NCI-H524 treated with DMSO at 0.1 percent for 48 hours (cell line): ENCODE measurements at places on chromosomes 2 and 18.

DNA sequence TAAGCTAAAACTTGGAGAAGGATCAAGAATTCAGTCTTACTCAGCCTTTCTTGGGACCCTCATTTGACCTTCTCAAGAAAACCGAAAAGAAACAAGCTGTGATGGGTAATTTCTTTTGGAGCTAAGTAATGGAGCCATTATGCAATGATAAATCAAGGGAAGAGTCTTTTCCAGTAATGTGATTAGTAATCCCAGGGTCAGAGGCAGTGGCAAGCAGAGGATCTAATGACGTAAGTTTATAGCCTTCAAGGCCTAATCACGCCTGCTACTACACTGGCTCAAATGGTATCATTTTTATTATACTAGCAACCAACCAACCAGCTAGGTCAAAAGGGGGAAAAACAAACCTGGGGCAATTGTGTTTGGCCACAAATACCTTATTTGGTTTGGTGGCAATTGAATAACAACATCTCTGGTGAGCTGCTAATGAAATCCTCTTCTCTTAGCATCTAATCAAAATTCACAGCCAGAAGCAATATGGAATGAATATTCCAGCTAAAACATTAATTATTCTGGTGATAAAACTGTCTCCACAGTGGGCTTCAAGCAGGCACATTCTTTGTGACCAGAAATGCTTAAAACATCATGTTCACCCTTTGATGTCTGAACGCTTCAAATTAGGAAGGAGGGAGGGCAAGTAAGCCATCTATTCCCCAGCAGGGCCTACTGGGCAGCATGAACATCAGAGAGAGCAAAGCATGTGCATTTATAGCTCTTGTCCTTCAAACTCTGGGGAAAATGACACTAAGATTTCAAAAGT lies 114.9 kb upstream of the SULT1C3 start:
- no peak for DNase-seq

- DNase-seq: no peak
These were observed 36.0 kb downstream of the WDFY1 start for GRCh38 chr2:223909001-223909741.

DNA sequence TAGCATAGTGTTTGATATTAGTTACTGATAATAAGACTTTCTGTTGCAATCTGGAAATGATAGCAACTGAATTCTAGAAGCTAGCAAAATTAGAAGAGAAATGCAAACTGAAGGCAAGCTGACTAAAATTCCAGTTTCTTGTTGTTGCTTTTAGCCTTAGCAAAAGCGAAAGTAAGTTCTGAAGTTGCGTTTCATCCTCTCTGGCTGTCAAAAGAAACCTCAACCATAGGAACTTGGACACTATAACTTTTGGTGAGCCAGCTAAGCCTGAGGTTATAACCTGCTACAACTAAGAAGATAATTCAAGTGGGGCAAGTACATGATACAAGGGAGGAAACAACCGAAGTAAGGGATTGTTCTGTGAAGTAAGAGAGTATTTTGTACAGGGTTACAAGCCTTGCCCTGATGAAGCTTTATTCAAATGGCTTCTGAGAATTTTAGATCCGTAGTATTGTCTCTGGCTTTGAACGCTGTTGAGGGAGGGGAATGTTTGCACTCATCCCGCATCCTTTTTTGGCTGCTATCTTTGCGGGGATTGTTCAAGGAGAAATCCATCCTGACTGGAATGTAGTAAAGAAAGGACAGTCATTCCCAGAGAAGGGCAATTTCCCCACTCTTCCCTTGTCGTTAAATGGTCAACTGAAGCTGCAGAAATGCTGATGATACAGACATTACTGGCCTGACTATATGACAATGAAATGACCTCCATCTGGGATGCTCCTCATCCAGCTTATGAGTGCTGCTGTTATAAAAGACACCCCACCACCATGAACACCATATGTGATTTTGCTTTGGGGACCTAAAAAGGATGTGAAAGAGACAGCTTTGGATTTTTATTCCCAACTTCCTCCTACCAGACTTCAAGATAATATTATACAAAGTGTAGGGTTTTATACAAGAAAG lies 7.0 kb upstream of the TMX3 start:
- no peak for DNase-seq

DNA sequence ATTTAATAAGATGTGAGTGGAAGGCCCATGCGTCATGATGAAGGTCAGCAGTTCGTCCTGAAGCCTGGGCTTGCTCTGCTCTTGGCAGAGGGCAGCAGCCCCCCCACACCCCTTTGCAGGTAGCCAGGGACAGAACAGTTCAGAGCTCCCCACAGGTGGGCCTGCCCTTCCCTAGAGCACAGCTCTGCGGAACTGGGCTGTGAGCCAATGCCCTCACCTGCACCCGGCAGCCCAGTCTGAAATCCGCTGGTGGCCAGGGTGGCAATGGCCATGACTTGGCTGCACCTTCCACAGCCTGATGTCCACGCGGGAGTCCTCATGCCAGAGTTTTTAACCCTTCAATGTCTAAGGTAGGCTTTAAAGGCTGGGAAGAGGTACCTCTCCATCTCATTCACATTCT lies 136.7 kb downstream of the ACKR3 start:
- no peak for DNase-seq

DNA sequence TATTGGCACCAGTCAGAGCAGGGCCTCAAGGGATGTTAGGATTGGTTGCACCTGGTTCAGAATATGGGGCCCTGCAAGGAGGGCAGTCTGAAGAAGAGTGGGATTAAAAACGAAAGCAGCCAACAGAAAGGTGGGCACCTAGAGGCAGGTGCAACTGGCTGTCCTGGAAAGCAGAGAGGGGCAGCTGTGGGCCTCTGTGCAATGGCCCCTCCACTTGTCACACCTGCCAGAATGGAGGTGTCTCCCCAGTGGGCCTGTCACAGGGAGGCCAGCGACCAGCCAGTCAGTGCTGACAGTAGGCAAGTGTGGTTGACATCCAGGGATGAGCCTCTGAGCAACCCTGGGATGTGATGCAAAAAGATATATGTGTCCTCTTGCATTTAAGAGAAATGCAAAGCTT lies 37.7 kb downstream of the INPP4A start:
- DNase-seq: no peak

DNA sequence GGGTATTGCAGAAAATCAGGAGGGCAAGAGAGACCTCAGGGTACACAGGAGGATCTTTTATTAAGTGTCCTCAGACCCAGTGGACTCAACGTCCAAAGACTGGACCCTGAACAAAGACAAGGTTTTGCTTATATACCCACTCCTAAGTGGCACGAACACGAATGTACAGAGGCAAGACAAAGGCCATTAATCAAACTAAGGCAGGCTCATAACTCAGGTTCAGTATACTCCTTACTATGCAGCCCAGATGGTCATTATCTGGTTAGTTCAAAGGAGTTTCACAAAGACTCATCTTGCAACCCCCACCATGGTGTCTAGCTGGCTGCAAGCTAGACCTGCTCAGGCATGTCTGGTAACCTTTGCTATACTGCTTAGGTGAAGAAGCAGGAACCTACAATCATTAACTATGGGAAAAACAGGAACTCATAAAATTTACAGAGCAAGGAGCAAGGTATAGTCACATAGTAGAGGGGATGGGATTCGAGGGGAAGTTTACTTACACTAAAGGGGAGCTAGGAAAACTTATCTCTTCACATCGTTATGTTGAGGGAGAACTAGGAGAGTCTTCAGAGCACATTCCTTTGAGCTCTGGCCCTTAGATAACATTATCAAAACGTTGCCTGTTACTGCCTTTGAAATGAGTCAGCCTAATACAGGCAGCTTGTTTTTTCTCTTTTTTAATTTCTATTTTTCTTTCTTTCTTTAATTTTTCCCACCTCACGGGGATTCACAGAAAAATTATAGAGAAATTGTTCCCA lies 33.9 kb downstream of the SLC4A3 start:
- DNase-seq: no peak

DNA sequence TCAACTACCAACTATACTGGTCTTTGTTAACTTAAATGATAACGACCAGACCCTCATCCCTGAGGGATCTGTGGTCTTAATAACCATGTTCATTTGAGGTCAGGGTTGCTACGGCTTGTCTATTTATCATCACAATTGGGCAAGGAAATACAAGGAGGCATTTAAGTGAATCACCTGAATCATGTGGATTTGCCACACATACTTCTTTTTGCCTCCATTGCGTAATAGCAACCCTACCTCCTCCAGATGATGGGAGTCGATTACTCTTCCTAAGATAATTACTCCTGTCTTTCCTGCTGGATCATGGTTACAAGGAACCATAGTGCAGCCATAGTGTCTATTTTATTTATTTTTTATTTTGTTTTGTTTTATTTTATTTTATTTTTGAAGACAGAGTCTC lies 42.2 kb downstream of the TAF4B start:
- DNase-seq: no peak

- no peak for DNase-seq
These were observed 1149.3 kb upstream of the CDH2 start for GRCh38 chr18:29326214-29326613.

DNA sequence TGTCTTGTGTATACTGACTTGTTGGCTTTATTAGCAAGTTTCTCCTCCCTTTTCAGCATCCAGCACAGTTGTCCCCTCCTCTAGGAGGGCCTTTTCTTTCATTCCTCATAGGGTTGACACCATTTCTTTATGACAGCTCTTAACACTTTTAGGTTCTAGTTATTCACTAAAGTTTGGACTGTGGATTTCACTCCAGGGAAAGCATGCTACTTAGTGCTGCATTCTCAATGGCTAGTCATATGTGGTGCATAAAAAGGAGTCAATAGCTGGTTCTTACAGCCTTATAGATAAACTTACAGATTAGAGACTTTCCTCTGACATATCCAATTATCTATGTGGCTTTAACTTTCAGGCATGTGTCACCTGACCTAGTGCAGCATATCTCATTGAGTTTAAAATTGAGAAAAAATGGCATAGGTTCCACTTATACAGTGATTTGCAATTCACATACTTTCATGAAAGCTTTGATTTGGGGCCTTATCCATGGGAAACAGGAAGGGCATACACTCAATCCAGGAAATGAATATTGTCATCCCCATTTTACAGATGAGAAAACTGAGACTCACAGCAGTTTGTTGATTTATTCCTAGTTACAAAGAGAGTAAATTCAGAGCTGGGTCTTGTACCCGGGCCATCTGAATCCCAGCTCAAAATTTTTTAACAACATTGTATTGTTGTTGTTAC lies 289.7 kb downstream of the LPIN1 start:
- DNase-seq: no peak

DNA sequence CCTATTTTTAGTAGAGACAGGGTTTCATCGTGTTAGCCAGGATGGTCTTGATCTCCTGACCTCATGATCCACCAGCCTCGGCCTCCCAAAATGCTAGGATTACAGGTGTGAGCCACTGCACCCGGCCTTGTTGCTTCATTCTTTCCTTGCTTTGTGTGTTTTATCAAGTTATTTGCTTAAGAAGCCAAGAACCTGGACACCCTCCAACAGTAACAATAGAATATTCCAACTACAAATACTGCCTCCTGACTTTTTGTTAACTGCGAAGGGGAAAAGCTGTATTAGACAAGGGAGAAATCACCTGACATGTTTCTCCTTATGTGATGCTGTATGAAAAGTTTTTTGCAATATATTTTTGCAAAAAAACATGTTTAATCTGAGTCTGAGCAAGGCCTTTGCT lies 297.2 kb downstream of the NCKAP5 start:
- no peak for DNase-seq

DNA sequence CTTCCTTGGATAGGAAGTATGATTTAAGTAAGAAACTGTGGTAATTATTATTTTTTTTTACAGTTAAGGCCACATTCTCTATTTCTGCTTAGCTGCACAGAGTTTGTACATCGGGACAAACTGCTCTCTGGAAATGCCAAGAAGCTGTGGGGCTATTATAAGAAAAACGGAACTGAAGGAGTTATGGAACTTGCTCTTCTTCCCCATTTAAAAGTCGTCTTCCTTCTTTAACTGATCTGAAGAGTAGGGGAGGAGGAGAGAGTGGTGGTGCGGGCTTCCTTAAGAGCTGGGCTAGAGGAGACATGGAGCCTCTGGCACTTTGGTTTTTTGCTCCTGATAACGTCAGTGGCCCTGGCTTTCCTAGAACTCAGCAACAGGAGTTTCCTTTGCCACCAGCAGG lies 54.4 kb downstream of the RAB31 start:
- no peak for DNase-seq

DNA sequence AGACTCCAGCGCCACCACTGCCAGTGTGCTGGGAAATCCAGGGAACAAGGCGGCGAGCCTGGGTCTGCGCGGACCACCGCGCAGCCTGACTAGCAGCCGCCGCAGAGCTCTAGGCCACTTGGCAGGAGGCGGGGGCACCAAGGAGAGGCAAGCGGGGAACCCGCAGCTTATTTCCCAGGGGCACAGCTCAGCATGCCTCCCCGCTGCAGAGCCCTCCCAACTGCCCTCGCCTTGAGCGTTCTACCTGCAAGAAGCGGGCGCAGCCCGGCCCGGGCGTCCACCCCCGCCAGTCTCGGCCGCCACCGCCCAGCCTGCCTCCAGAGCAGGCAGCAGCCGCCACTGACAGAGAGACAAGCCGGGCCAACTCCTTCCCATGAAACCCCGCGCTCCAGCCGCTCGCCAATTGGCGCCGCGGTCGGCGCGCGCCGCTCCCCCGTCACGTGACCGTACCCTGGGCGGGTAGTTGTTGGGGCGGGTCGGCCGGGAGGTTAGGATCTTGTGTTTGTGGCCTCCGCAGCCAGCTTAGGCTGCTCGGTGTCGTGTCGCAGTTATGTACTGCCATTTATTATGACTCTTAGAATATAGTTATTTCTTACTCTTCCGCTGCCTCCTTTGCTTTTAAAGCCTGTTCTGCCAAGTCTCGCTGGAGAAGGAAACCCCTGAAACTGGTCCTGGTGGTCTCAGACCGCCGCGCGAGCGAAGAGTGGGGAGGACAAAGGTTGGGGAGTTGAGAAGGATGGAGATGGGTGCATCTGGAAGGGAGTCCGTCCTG lies at the start of gene LNPK:
Gene LNPK, minus strand, starts transcription at position 352 of the 772 bp plus-strand sequence. CDS start 6,683 bp downstream, outside the sequence.
- DNase-seq: peak; percentile 63

DNA sequence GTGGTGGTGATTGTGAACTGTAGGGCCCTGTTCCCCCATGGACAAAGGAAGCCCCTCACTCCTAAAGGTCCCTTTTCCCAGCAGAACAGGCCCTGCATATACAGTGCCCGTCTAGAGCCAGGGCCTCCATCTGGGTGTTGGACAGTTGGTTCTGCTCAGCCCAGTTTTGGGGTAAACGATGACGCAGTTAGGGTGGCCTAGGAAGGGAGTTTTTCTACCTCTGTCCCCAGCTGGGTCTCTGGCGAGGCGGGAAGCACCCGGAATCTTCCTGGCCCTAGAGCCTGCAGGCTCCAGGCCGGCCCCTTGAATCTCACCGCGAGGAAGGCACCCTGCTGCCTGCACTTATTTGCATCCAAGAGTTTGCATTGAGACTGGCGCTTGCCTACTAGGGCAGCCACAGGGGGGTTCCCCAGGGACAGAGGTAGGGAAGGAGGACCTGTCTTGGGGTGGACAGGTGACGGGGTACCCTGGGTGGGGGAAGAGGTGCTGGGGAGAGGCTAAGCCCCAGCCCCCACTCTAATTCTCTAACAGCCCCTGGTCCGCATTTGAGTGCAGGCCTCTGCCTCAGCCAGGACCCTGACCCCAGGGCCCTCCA lies 529 bp upstream of the MTA3 start:
- no peak for DNase-seq

DNA sequence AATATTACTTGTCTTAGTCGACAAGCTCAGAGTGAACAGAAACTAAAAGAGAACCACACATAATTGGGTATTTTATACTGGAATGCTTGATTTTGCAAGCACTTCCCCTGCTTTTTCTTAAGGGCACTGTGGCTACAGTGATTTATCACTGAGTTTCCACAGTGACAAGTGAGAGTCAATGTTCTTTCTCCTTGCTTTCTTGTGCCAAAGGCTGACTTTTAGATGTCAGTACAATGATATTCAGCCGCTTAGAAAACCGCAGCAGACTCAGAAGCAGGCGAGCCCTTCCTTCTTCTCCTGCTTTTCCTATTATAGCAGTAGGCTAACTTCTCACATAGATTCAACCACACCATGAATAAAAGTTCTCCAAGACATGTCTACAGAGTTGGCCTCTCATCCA lies 1603.6 kb upstream of the NXPH2 start:
- no peak for DNase-seq
